CD4-positive, alpha-beta T cell treated with Interleukin-6 at 100 ng/mL for 8 hours (primary cell): ENCODE measurements at places on chromosomes 7 and 10.

- DNase-seq: no peak
Observed at GRCh38 chr7:22156205-22156604, 200.7 kb downstream of the RAPGEF5 start.

GRCh38 chr10:44300666-44301649 is 83.9 kb downstream of the CXCL12 start:
- DNase-seq: no peak

GRCh38 chr7:36673703-36674102 is 50.6 kb downstream of the AOAH start:
- DNase-seq: no peak

DNA sequence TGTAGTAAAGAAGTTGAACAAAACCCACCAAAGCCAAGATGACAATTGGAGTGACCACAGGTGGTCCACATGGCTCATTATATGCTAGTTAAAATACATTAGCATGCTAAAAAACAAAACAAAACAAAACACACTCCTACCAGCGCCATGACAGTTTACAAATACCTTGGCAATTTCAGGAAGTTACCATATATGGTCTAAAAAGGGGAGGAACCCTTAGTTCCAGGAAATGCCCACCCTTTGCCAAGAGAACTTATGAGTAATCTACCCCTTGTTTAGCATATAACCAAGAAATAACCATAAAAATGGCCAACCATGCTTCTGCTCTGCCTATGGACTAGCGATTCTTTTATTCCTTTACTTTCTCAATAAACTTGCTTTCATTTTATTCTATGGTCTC is 979.1 kb upstream of the POT1 start:
- DNase-seq: no peak

DNA sequence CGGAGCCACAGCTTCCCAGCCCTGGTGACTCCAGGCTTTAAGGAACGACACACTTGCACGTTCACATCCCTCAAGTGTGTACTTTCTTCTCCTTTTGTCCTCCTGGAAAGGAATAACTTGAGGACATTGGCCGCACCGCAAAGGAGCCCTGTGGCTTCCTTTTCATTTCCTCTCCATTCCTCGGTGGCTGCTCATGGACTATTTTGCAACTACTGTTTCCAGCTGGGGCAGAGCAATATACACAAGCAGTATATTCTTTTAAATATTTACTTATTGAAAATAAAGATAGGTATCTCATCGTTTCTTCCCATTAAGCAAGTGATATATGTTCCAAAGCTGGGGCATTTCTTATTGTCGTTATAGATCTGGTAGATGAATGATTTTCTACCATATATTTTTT is 97.2 kb upstream of the LYZL1 start:
- no peak for DNase-seq

GRCh38 chr10:15791816-15792524 is 68.3 kb downstream of the MINDY3 start:
- no peak for DNase-seq

DNA sequence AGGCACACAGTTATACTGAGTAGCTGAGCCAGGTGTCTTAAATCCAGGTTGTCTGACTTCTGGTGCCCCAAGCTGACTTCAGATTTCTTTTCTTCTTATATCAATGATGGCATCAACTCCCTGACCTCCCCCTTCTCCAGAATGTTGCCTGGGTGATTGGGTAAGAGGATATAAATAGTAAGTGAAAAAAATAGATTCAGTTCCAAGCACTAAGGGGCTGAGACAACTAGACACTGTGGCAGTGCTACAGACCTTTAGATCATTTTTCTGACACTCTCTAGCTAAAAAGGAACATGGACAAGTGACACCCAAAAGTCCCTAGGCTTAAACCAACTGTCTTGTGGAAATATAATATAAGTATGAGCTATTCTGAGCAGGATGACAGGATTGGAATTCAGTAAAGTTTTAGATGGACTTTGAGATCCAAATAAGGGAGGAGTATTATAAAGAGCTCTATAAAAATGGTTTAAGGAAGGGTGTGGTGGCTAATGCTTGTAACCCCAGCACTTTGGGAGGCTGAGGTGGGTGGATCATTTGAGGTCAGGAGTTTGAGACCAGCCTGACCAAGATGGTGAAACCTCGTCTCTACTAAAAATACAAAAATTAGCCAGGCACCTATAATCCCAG is 589.1 kb upstream of the GALNT17 start:
- DNase-seq: no peak

GRCh38 chr10:25505466-25505865 is 330.7 kb downstream of the GPR158 start:
- DNase-seq: no peak

GRCh38 chr10:74801447-74801846 is 25.0 kb upstream of the KAT6B start:
- no peak for DNase-seq

- no peak for DNase-seq
Observed at GRCh38 chr7:114533131-114533530, 118.5 kb downstream of the FOXP2 start.

DNA sequence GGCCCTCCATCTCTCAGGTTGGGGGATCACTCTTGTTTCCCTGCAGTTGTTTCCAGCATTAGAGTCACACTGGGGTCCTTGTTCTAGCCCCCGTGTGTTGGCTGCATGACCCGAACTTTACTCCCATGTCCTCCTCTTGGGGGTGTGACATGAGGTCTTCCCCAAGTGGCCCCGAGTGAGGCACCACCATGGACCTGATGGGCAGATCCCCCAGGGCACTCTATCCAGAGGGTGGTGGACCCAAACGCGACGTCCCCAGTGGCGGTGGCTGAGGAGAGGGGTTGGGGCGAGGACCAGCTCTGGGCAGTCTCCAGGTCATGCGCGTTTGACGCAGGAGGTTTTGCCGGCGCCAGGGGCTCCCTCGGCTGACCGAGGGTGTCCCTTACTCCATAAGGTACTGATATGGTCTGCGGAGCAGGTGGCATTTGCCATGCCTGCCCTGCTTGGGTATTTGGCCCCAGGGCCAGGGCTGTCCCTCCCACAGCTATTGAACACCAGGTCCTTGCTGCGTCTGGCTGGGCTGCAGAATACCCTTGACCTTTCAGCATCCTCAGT is 131.9 kb downstream of the LHPP start:
- DNase-seq: no peak

- no peak for DNase-seq
Observed at GRCh38 chr10:69721690-69722310, 79.9 kb upstream of the COL13A1 start.

GRCh38 chr7:132461032-132461592 is 115.2 kb downstream of the PLXNA4 start:
- DNase-seq: peak; percentile 15

DNA sequence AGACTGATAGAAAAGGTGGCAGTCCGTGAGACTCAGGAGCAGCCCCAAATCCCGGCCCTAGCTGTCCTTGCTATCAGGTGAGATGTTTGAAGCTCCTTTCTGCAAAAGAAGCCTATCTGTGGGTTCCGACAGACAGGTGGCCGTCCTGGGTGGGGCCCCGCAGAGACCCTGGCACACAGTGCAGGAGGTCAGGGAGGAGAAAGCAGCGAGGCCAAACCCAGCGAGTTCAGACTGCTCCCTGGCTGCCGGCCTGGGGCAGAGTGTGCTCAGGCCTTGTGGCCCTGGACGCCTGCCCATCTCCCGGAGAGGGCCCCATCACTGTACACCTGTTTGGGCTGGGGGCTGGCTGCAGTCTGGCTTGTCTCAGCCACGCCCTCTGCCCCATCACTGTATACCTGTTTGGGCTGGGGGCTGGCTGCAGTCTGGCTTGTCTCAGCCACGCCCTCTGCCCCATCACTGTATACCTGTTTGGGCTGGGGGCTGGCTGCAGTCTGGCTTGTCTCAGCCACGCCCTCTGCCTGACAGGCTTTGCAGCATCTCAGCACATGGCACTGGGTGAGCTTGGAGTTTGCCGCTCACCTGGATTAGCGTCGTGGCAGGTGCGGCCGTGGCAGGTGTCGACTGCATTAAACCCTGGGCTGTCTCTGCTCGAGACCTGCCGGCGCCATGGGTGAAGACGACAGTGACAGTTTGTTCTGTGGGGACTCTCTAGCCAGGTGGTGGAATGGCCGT is 11.8 kb upstream of the PRKAR1B start:
- DNase-seq: no peak

DNA sequence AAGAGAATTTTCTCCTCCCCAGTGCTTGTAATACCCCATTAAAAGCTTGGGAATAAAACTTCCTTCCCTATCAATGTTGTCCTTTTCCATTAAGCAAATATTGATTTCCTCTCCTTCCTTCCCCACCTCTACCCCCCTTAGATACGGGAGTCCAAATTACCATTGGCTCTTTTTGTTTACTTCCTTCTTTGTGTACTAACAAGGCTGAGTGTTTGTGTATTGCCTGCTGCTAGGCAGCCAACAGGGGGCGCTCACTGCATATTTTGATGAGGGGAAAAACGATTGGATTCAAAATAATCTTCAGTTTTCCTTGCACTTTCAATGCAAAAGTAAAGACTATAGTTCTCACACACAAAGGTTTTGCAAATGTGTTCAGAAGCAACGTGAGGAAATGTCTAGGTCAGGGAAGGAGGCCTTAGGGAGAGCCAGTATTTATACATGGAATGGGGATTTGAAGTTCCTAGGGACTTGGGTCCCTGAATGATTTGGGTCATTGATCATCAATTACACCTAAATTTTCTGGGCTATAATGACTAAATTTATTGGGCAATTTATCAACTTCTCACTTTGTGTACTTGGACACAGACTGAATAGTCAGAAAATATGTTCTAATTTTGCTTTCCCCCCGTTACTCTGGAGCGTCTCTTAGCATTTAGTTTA is 23.6 kb upstream of the VPS41 start:
- DNase-seq: no peak

- DNase-seq: no peak
Observed at GRCh38 chr7:112206991-112207592, 597 bp downstream of the ZNF277 start.

GRCh38 chr7:116862951-116863670 is 724 bp downstream of the CAPZA2 start:
- DNase-seq: no peak

- DNase-seq: no peak
Observed at GRCh38 chr10:23870651-23871610, 338.0 kb upstream of the KIAA1217 start.

- no peak for DNase-seq
Observed at GRCh38 chr7:148723166-148723559, 24.5 kb downstream of the CUL1 start.

- peak; percentile 54 for DNase-seq
Observed at GRCh38 chr10:102674566-102674965, 30.3 kb downstream of the TRIM8 start.

DNA sequence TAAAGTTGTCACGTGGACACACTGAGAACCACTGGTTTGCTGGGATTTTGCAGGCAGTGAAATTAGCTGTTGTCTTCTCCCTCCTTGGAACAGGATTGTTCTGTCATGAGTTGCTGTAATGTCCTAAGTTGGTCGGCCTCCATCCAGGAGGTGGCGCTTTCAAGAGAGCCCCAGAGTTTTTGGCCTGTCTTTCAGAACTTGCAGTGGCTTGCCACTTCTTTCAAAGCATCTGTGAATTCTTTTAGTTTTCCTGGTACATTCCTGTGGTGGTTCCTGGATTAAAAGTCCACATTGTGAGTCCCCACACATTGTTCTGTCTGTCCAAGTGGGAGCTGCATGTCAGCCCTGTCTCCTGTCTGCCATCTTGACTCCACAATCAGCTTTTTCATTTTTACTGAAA is 133.8 kb downstream of the PON1 start:
- DNase-seq: no peak

DNA sequence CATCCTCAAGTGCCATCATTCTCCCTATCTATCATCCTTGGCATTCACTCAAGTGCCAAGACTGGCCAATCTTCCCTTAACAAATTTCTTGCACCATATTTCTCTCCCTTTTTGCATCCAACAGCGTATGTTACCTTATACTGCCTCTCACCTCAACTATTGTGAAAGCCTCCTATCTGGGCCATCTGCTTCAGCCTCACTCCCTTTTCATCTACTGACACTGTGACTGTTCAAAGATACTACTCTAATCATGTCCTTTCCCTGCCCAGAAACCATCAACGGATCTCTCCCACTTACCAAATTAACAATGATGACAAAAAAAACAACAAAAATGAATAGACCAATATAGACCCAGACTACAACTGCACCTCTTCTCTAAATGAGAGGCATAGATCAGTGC is 90.6 kb upstream of the NMT2 start:
- no peak for DNase-seq

- no peak for DNase-seq
Observed at GRCh38 chr7:117088623-117089194, 135.4 kb downstream of the ST7 start.

DNA sequence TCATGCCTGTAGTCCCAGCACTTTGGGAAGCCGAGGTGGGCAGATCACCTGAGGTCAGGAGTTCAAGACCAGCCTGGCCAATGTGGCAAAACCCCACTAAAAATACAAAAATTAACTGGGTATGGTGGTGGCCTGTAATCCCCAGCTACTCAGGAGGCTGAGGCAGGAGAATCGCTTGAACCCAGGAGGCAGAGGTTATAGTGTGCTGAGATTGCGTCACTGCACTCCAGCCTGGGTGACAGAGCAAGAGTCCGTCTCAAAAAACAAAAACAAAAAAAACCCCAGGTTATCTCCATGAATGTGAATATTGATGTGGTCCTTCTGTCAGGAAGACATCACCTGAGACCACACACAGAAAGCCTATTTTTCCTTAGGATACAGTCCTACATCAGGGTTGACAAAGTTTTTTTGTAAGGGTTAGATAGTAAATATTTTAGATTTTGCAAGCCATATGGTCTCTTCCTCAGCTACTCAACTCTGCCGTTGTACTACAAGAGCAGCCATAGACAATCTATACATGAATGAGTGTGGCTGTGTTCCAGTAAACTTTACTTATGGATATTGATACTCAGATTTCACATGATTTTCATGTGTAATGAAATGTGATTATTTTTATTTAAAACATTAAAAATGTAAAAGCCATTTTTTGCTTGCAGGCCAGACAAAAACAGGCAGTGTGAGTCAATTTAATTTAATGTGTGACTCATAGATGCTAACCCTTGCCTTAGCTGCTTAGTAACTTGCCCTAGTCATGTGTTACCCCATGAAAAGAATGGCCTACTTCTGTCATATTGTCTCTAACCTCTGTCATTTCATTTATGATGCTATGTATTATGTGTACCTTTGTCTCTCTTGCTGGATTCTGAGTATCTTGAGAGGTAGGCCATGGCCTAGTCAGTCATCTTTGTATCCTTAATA is 78.1 kb downstream of the TPST1 start:
- no peak for DNase-seq

GRCh38 chr10:110547139-110547761 is 20.2 kb upstream of the SMC3 start:
- peak; percentile 69 for DNase-seq

DNA sequence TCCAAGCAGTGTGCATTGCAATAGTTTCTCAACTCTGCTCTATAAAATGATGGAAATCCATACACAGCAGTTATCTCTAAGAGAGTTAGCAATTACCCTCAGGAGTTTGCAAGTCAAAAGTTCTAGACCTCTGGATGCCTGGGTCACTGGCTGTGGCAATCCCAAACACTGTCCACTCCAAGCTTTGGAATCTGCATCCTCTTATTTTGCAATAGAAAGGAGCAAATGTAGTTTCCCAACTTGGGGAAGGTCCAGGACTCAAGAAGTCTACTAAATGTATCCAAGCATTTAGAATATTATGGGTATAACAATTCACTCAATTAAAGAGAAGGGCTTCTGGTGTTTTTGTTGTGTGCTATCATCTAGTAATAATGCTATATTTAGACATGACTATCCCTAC is 131.3 kb upstream of the NRP1 start:
- DNase-seq: no peak
